ENCODE measurements at places on chromosomes 6 and 20.

- DNase-seq = no peak
These were observed 133.0 kb downstream of the GMPR start for GRCh38 chr6:16371401-16371800.

- DNase-seq = no peak
These were observed 118.3 kb downstream of the RALGAPA2 start for GRCh38 chr20:20594171-20594530.

- DNase-seq = no peak
These were observed 31.6 kb upstream of the NEDD9 start for GRCh38 chr6:11264100-11264499.

- no peak for DNase-seq
These were observed 1.7 kb downstream of the ASIP start for GRCh38 chr20:34242879-34243278.

DNA sequence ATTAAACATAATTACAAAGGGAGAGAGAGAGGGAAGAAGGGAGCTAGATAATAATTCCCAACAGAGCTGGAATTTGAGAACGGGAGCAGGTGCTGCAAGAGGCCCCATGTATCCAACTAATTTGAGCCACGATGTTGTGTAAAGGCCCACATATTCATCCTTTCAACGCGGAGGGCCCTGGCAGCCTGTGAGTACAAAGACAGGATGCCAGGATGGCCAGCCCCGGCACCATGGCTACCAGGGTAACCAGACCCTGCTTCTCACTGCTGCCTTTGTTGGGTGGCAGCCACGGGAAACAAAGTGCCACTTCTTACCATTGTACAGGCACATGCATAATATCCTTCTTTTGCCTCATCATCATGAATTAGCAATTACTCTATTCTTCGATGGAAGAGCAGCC is 492.0 kb upstream of the NRSN1 start:
- DNase-seq = no peak

Data from left forelimb (tissue), 1 donor.